ENCODE measurements at places on chromosomes 1 and 21.

DNA sequence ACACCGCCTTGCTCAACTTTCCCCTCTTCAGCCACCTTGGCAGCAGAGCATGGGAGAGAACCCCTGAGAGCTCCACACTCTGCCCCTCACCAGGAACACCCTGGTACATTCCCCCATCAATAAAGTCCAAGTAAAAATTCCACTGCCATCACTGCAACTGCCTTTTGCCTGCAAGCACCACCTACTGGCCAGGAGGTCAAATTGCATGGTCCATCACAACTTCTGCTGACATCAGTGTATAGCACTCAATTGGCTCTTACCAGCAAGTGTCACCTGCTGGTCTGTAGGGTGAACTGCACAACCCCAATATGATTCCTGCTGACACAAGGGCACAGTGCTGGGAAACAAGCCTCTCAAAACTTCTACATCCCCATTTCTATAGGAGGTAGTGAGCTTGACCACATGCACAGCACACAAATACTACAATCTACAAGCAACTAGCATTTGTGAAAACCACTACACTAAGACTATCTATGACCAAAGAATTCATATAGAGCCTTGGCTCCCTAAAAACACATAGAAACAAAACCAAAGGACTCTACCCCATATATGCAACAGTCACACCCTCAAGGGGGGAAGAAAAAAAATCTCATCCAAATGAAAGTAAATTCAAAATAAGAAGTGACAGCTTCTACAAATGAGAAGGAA, 69.2 kb downstream of the FASLG start:
- DNase-seq, result peak; percentile 82

- peak; percentile 38 for DNase-seq
Observed at GRCh38 chr1:105102371-105102770, 1352.7 kb downstream of the AMY1C start.

- DNase-seq, result no peak
Observed at GRCh38 chr21:45543710-45544448, 1.6 kb upstream of the SLC19A1 start.

DNA sequence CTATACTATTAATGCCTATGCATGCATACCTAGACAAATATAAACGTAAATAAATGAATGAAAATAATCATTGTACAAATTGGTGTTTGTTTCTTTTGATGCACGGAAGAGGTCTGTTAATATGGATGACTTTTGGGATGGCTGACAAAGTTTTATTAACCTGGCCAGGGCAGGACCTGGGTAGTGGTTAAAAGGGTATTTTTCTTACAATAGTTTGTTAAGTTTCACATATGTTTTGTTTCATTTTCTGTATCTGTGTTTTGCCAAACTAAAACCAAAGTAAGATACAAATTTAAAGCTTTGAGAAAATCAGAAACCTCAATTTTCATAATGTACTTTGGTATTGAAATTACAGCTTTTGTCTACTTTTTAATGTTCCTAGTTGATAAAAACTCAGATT, 222.7 kb upstream of the OLFM3 start:
- DNase-seq, result no peak

- DNase-seq, result no peak
Observed at GRCh38 chr1:64111787-64112186, 91.6 kb upstream of the UBE2U start.

DNA sequence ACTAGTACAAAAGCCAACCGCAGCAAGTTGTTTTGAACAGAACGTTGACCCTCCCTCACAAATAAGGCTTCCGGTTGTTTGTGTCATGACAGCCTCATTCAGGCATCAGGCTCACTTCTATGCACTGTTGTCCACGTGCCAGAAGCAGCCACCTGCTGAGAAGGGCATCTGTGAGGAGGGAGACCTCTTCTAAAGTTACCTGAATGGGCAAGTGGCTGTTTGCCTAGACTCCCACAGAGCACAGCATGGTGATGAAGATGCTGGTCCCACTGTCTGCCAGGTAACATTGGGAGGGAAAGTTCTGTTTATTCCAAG, 176.1 kb downstream of the CLIC6 start:
- DNase-seq, result no peak

DNA sequence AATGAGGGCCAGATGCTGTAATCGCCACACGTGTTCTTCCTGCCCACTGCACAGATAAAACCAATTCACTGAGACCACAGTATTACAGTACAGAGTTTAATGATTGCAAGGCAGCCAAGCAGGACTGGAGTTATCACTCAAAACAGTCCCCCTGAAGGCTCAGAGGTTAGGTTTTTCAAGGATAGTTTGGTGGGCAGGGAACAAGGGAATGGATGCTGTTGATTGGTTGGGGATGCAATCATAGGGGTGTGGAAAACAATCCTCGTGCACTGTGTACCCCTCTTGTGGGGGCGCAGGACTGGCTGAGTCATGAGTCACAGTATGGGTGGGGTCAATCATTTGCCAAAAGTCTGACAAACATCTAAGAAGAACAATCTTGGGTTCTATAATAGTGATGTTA, 12.4 kb upstream of the USP1 start:
- peak; percentile 65 for DNase-seq

- no peak for DNase-seq
Observed at GRCh38 chr1:186888367-186888766, 59.6 kb downstream of the PLA2G4A start.

DNA sequence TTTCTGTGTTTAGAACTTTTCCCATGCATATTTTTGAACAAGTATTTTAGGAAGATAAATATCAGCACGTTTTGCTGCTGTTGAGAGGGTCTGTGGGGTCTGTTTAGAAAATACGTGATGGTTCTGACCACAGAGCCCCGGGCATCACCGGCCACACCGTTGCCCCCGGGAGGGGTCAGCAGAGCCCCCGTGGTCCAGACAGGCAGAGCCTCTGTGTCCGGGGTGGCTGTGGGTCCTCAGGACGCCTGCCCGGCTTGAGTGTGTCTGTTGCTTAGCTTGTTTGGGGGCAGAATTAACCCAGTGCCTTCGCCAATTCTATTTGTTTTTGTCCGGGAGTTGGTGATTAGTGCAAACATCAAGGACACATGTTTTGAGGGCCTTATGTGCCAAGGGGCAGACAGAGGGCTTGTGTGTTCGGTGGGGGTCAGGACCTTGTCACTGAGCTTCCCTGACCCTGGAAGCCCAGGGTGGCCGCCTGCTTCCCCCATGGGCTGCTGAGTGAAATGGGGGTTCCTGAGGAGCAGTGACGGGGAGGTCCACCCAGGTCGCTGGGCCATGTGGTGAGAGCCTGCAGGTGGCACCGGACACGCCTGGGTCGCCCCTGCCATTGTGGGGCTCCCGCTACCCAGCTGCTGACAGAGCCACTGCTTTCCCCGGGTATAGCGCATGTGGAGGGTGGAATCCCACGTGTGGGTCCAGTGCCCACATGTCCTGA, 122.2 kb downstream of the SIK1 start:
- DNase-seq, result no peak

DNA sequence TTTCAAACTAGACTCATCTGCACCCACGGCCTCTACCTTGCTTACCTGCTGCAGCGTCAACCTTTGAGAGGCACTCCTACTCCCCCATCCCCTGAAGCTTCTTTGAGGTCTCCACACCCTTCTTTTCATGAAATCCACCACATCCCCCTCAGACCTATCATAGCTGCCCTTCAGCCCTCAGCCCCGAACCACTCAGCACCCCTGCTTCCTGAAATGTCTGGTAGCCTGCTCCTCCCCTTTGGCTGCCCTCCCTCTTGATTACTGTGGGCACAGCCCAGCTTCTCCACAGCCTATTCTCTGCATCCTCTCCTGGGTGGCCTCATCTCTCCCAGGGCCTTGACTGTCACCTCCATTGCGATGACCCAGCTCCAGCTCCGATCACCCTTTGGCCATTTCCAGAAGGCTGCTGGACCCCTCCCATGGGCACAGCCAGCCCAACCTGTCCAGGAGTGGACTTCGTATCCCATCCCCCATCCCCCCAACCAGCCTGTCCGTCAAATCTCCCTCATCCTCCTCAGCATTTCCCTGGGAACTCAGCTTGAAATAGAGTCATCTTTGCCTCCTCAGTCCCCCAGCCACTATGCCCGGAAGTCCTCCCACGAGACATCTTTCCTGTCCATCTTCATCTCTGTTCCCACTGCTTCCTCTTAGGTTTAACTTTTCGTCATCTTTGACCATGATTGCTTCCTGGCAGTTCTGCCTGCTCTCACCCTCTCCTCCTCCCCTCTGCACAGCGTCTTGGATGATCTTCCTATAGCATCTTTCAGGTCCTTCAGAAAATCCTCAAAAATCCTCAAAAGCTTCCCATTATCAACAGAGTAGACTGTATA, 6.1 kb upstream of the ADORA1 start:
- no peak for DNase-seq

DNA sequence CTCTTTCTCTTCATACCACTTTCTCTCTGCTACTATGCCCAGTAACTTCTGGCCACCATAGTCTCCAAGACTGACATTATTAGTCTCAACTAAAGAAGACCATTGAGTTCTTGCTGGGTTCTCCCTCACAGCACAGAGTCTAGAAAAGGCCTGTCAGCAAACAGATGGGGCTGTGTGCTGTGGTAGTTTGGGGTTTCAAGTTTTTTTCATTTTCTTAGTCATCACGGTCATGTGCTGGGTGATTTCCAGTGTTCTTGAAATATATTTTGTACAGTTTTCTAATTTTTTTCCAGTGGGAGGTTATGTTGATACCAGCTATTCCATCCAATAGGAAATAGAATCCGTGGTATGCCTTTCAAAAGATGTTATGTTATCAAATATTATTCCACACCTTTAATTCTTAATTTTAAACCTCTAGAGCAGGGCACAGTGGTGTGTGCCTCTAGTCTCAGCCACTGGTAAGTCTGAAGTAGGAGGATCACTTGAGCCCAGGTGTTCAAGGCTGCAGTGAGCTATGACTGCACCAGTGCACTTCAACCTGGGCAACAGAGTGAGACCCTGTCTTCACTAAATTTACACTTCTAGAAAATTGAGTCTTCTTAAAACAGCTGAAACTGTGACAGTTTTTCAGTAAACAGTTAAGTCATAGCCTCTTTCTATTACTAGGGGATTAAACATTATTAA, 8.3 kb downstream of the CFHR2 start:
- no peak for DNase-seq

- DNase-seq, result no peak
Observed at GRCh38 chr21:43971201-43971991, 40.7 kb upstream of the TRAPPC10 start.

GRCh38 chr1:56225964-56226815, 353.2 kb downstream of the PLPP3 start:
- no peak for DNase-seq

GRCh38 chr1:28853093-28853742, 41.2 kb downstream of the OPRD1 start:
- no peak for DNase-seq

GRCh38 chr1:145916745-145917144, 1.8 kb downstream of the PEX11B start:
- DNase-seq, result peak; percentile 44

DNA sequence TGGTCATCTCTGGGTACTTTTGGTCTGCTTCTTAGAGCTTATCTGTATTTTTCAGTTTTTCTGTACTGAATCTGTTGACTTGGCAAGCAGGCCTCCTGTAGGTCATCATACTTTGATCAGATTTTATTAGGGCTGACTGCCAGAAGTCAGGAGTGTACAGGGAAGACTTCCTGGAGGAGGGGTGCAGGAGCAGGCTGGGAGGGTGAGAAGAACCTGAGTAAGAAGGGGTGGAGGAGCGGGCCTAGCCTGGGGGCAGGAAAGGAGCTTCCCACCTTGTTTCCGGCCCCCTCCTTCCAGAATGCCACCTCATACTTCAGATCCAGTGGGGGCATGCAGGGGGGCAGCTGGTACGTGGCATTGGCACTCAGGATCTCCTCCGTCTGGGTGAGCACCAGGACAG, 18.3 kb upstream of the IL22RA1 start:
- DNase-seq, result no peak

- DNase-seq, result no peak
Observed at GRCh38 chr1:94413311-94413710, 4.9 kb upstream of the ABCD3 start.

DNA sequence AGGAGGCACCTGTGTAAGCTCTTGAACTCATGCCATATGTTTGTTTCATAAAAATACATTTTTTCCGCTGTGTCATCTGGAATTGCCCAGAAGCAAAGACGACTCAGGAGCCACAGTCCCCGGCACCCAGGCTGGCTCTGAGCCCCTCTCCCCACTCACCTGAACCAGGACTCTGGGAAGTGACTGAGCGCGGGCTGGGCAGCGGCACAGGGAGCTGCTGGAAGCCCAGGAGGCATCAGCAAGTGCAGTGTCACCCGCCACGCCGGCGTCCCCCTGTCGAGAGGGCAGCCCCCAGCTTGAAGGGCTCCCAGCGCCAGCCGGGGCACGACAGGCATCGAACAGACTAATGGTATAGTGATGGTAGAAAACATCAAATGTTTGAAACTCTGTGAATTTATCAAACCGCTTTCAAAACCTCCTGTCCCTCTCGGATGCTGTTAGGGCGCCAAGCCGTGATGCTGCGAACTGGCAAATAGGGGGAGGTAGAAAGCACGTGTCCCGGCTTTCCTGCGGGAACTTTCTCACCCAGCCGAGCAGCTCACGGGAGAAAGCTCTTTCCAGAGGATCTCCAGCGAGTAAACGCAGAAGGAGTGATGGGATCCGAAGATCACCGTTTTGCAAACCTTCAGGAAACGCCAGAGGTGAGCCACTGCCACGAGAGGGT, 57.8 kb upstream of the COL18A1 start:
- DNase-seq, result no peak

DNA sequence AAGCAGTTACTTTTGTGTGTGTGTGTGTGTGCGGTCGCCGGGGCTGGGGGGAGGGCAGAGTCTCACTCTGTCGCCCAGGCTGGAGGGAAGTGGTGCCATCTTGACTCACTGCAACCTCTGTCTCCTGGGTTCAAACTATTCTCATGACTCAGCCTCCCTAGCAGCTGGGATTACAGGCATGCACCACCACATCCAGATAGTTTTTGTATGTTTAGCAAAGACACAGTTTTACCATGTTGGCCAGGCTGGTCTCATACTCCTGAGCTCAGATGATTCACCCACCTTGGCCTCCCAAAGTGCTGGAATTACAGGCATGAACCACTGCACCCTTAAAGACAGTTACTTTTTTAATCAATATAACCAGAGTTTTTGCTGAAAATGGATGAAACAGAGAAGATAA, 207.0 kb downstream of the PTPRC start:
- no peak for DNase-seq

DNA sequence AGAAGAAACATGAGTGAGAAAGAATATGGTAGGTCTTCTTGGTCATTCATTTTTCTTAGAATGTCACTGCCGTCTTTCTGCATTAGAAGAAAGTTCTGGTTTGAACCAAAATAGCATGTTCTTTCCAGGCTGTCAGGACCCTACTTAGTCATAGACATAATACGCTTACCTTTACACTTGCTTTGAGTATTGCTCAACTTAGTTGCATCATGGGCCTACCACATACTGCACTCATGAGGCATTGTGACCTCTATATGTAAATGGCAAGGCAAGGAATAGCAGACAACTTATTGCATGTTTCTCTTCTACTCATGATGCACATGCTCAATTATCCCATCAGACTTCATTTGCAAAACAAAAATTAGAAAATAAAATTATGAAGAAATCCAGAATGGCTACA, 415.0 kb downstream of the HLX start:
- no peak for DNase-seq
